Activated naive CD8-positive, alpha-beta T cell treated with anti-CD3 and anti-CD28 coated beads, Interleukin-2, amount 50 U/mL, for 24 hours (primary cell): ENCODE measurements at places on chromosomes 1 and 21.

DNA sequence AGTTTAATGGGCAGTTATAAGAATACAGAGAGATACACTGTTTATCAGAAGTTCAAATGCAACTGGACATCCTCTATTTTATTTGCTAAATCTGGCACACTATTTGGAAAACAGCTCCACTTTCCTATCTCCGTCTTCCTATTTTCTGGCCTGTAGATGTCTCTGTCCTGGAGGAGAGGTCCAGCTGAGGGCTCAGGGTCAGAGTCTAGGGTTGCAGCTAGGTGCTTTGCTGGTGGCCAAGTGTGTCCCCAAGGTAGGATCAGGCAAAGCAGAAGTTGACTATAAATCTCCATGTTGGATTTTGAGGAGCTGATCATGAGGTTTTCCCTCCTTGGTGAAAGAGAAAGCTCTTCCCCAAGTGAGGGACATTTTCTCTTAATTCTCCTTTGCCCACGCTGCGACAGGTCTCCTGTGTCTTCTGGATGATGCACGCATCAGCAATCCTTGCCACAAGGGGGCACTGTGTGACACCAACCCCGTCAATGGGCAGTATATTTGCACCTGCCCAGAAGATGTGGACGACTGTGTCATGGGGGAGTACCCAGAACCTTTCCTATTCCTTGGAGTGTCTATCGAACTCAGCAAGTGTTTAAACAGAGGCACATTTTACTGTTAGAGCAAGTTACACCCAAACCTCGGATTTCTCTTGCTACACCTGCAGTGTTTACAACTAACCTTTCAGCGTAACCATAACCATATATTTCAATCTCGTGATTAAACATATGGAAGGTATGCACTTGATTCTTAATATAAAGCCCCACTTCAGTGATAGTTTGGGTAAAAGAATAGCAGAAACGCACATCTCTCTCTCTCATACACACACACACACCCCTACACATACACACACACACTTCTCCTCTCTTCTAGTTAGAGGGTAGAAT is 10.2 kb downstream of the ADAM30 start:
- H3K4me1 ChIP-seq: no peaks in the 10 kb centered on the region
- no peak overlapping the region for H3K27ac ChIP-seq
- H3K27me3 ChIP-seq: peaks cover 19% of the 10 kb centered on the region
- DNase-seq: peak; percentile 71

GRCh38 chr1:64574301-64574700 is 104.4 kb downstream of the CACHD1 start:
- no peak overlapping the region for H3K27ac ChIP-seq
- H3K27me3 ChIP-seq: no peaks in the 10 kb centered on the region
- no peaks in the 10 kb centered on the region for H3K36me3 ChIP-seq
- DNase-seq: no peak

GRCh38 chr1:28297826-28298225 is 31.0 kb upstream of the MED18 start:
- DNase-seq: peak; percentile 4
- no peak overlapping the region for H3K4me3 ChIP-seq
- no peaks in the 10 kb centered on the region for H3K36me3 ChIP-seq
- H3K27me3 ChIP-seq: no peaks in the 10 kb centered on the region

- no peak overlapping the region for H3K4me3 ChIP-seq
- no peak overlapping the region for H3K27ac ChIP-seq
- H3K4me1 ChIP-seq: peaks cover 13% of the 10 kb centered on the region
- H3K36me3 ChIP-seq: no peaks in the 10 kb centered on the region
- peak; percentile 68 for DNase-seq
Measured at GRCh38 chr1:12047120-12047876, 15.8 kb upstream of the TNFRSF8 start.

DNA sequence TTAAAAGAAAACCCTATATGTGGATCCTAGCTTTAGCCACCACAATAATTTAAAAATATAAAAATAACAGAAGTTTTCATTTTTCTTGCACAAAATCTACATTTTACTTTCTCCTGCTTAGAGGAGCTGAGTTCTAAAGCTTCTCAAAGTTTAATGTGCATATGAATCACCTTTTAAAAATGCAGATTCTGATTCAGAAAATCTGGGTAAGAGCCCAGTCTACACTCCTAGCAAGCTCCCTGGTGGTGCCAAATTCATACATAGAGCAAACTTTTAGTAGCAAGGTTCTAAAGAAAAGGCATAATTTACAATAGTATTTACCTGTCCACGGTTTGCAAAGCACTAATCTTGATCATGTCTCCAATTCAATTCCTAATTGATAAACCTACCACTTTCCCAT is 19.3 kb downstream of the RSBN1 start:
- no peak overlapping the region for H3K27ac ChIP-seq
- H3K36me3 ChIP-seq: peaks cover 44% of the 10 kb centered on the region
- no peak overlapping the region for H3K4me3 ChIP-seq
- no peaks in the 10 kb centered on the region for H3K27me3 ChIP-seq
- DNase-seq: no peak
- H3K4me1 ChIP-seq: peaks cover 52% of the 10 kb centered on the region

DNA sequence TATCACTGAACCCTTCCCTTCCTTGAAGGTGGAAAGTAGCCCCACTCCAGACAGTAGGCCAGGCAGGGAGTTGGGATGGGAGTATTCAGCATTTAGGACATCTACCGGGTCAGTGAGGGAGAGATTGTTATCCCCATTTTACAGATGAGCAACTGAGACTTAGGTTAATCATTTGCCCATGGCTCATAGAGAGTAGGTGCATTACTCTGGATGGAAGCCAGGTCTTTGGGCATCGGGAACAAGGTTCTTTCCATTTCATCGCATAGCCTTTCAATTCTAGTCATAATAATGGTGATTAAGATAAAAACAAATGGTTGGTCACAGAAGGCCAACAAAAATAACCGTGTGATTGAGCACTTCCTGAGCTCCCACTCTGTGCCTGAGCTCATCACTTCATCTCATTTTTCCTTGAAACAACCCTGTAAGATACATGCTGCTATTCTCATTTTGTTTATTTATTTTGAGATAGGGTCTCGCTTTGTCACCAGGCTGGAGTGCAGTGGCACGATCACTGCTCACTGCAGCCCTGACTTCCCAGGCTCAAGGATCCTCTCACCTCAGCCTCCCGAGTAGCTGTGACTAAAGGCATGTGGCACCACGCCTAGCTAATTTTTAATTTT is 64.8 kb downstream of the NAV1 start:
- H3K27ac ChIP-seq: no peak overlapping the region
- H3K4me1 ChIP-seq: no peaks in the 10 kb centered on the region
- no peaks in the 10 kb centered on the region for H3K27me3 ChIP-seq

DNA sequence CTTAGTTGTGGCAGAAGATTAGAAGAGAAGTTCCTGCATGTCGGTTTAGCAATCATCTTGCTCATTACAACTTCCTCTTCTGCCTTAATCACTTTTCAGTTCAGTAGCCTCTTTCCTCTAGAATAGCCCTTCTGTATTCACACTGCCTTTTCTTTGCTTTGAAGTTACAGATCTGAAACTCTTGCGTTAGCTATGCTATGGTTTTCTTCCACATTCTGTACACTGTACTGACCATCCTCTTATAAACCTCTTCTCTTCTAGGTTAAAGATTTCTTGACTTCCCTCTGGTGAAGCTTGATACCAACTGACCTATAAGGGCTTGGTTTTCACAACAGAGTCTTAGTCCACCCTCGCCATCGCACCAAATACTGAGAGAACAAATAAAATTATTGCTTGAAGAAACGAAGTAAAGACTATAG is 35.0 kb downstream of the C21orf91 start:
- H3K4me1 ChIP-seq: peaks cover 99% of the 10 kb centered on the region
- no peak for DNase-seq
- peaks cover 30% of the 10 kb centered on the region for H3K36me3 ChIP-seq
- H3K27ac ChIP-seq: peak overlapping the region; percentile 93
- H3K27me3 ChIP-seq: no peaks in the 10 kb centered on the region
